CD4-positive, alpha-beta memory T cell (primary cell): ENCODE measurements at places on chromosomes 1 and 21.

GRCh38 chr1:236311040-236311439, 29.3 kb upstream of the ERO1B start:
- DNase-seq = no peak

DNA sequence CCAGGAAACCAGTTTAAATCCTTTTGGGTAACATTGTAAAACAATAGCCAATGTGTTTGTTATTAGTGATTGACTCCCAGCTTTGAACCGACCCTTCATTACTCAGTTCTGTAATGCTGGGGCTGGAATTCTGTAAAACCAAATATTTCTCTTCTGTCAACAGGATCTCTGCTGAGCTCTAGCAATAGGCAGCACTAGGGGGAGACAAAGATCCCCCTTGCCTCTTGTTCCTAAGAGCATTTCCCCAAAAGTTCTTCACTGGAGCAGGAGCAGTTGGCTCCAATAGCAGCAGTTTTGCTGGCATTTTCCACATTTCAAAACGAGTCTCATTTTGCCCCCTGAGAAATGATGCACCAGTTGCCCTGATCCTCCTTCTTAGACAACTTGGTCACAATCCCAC, 1671.1 kb downstream of the MRPL39 start:
- DNase-seq = no peak

DNA sequence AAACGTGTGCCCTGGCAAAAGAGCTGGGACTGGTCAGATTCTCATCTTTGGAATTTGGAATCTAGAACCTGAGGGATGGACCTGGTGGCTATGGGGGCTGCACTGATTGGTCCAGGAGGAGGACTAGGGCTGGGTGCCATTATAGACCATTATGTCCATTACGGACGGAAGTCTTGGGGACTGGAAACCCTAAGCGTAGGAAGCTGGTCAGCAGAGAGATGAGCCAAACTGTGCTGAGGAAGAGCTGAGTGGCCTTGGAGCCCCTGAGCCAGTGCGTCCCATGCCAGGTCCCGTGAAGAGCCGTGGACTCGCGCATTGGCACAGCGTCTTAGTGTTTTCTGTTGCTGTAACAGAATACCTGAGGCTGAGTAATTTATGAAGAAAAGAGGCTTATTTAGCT, 10.0 kb downstream of the MRAP start:
- DNase-seq = no peak

GRCh38 chr1:114979278-114979891, 50.2 kb upstream of the TSHB start:
- peak; percentile 65 for DNase-seq

DNA sequence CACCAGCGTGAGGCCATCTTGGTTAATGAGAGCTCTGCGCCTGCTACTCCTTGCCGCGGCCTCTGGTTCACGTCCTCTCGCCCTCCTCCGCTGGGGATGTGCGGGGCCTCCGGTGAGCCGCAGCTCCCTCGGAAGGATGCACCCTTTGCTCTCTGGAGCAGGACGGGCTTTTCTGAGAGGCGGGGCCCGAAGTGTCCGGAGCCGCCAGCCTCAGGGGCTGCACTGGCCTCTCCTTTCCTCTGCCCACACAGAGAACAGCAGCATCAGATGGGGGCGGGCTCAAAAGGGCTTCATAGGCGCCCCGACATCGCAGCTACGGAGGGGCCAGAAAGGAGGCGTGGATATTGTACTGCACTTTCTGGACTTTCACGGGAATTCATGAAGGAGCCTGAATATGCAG, 284.7 kb downstream of the CAMTA1 start:
- DNase-seq = no peak

DNA sequence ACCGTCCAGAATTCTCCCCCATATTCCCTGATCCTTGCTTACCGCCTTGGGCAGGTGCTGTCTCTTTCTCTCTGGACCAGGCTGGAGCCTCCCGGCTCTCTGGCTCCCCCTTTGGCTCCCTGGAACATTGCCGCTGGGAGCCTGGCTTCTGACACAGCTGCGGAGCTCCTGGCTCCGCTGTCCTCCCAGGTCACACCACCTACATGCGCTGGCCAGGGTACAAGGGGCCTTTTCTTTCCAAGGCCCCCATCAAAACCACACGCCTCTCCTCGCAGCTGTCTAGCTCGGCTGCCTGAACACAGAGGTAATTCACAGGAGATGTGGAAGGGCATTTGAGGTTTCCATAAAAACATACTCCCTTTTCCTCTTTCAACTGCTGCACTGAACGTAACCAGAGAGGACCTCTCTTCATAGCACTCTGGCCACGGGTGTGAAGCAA, 7.5 kb upstream of the ZNF648 start:
- DNase-seq = peak; percentile 6

DNA sequence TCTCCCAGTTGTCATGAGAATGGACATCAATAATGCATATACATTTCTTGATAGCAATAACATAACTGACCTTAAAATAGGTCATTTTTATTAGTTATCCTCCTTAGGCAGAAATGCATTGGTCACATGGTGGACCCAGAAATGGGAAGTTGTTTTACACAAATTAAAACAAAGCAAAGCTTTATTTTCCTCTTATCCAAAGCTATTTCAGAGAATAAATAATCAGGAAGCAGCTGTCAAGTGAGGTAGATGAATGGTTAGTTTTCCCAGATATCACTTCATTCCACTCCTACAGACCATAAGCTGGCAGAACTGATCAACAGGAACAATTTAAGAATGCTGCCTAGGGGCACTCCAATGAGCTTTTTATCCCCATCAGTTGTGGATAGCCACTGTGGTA, 16.0 kb upstream of the OLIG1 start:
- DNase-seq = no peak

DNA sequence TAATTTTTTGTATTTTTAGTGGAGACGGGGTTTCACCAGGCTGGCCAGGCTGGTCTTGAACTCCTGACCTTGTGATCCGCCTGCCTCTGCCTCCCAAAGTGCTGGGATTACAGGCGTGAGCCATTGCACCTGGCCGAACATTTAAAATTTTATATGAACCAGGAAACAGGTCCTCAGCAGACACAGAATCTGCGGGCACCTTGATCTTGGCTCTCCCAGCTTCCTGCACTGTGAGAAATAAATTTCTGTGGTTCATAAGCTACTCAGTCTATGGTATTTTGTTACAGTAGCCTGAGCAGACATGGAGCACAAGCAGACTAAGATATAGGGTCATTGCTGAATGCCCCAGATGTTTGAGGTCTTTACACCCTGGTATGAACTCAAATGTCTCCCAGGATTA, 23.6 kb upstream of the CTH start:
- DNase-seq = no peak

DNA sequence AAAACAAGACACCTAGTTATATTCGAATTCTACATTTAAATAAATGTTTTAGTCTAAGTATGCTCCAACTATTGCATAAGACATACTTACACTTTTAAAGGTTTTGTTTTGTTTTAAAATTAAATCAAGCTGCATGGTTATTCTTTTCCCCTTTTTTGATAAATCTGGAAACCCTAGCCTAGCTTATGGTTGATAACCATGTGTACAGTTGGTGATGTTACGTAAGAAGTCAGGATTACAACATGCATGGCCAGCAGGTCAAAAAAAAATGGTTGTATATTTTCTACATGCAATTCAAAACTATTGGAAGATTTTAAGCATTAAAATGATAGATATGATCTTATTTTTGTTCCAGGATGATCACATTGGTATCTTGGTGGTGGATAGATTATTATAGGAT, 1600.6 kb downstream of the PLA2G4A start:
- DNase-seq = no peak

GRCh38 chr1:83741770-83742169, 257.2 kb downstream of the TTLL7 start:
- DNase-seq = no peak

DNA sequence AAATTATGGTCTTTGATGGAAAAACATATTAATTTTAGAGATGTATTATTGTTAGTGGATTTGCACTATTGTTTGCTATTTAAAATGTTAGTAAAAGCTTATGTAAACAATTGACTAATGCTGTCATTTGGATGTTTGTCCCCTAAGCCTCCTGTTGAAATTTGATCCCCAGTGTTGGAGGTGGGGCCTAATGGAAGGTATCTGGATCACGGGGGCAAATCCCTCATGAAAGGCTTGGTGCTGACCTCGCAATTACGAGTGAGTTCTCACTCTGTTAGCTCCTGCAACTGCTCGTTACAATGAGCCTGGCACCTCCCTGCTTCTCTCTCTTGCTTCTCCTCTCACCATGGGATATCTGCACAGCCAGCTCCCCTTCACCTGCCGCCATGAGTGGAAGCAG, 14.3 kb downstream of the TMEM35B start:
- no peak for DNase-seq

DNA sequence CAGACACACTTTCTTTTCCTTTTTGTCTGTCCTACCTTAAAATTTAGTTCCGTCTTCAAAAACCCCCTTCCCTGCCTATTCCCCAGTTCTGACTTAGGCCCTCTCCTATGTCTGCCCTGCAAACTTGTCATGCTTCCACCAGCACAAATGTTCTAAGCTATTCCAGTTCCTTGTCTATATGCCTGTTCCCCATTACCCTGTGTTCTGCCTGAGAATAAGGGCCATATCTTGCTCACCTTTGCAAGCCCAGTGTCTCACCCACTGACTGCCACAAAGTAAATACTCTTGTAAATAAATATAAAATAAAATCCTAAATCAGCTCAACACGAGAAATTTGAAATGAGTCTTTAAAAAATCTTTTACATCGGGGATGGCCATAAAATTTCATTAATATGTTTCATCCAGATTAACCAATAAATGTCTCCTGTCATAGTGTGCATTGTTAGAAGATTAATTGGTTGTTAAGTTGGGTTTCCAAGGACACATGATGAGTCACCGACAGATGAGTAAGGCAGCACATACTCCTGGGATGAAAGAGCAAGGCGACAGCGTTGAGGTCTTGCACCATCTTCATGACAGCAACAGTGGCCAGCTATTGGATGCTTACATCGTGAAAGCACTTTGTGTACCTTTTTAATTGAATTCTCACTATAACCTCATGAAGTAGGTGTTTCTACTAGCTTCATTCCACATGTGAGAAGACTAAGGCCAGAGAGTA, 92.6 kb upstream of the NGF start:
- DNase-seq = no peak

- no peak for DNase-seq
Measured at GRCh38 chr21:45401054-45401518, 3.9 kb upstream of the COL18A1 start.

- no peak for DNase-seq
Measured at GRCh38 chr1:92038695-92039346, 9.0 kb downstream of the EPHX4 start.

GRCh38 chr1:156750191-156750672, 1.2 kb downstream of the HDGF start:
- DNase-seq = no peak

GRCh38 chr1:111656086-111657017, 36.8 kb downstream of the RAP1A start:
- DNase-seq = peak; percentile 36

DNA sequence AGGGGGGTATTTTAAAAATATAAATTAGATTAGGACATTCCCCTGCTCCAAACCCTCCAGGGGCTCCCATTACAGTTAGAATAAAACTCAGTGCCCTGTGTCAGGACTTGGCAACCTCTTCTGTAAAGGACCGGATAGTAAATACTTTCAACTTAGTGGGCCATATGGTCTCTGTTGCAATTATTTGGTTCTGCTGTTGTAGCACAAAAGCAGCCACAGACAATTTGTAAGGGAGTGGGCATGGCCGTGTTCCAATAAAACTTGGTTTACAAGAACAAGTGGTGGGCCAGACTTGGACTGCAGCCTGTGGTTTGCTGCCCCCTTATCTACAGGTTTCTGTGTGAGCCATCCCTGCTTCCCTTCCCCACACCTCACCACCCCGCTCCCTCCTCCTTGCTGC, 92.0 kb downstream of the ACTL8 start:
- DNase-seq = no peak

DNA sequence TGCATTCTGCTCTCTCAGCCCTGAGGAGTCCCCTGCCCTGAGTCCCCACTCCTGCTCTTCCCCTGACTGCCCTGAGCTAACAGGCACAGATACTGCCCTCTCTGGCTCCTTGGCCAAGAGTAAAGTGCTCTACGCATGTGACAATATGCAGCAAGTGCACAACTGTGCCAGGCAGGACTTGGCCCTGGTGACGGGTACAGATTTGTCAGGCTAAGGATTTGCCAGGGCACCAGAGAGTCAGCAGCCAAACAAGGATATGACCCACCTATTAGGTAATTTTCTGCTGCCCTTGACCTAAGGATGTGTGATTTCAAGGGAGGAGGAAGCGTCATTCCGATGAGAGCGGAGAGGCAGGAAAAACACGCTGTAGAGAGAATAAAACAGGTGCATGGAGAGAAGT, 339.0 kb downstream of the PTPRU start:
- DNase-seq = no peak

GRCh38 chr21:35034203-35034926, 14.7 kb downstream of the RUNX1 start:
- no peak for DNase-seq

GRCh38 chr1:201535919-201536245, 3.0 kb upstream of the NAV1 start:
- DNase-seq = no peak

DNA sequence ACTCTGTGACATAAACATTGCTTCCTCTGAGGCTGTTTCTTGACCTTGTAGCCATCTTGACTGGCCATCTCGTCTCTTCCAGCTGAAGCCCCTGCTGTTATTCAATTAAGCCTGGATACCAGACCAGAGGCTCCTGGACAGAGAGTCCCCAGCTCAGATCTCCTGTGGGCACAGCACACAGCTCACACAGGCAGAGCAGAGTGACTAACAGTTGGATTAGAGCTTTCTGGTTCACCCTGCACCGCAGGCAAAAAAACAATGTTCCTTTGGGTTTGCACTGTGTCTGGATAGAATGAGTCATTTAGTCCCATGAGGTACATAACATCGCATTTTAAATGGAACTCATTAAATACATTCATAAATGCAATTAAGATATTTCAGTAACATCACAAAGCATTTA, 33.4 kb upstream of the USH2A start:
- DNase-seq = no peak

DNA sequence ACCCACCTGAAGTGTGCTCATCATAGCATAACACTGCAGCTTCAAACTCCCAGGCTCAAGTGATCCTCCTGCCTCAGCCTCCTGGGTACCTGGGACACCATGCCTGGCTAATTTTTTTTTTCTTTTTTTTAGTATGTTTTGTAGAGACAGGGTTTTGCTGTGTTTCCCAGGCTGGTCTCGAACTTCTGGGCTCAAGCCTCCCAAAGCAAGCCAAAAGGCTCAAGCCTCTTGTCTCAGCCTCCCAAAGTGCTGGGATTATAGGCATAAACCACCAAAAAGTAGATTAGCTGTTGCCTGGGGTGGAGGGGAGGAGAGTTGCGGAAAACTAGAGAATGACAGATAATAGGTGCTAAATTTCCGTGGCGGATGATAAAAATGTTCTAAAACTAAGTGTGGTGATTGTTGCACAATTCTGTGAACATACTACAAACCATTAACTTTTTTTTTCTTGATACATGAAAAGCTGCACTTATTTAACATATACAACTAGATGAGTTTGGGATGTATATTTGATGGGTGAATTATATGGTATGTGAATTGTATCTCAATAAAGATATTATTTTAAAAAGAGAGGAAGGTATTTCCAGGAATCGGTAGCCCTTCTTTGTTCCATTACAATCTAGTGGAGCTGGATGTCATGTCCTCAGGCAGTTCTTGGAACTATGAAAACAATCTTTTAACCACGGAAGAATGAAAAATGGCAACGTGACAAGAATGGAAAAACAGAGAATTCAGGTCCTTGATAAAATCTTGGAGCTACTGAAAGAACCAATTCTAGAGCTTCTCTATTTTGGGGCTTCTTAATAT, 27.3 kb upstream of the MED18 start:
- no peak for DNase-seq

- no peak for DNase-seq
Measured at GRCh38 chr21:27454234-27454633, 487.3 kb upstream of the ADAMTS5 start.

- DNase-seq = no peak
Measured at GRCh38 chr1:83994111-83994510, 4.8 kb downstream of the TTLL7 start.
